ENCODE measurements at places on chromosomes 7 and 10. TPM values are rescaled to one million over a fixed set of nuclear protein-coding genes. Genes with fewer than 3 reads are reported as not detected.

DNA sequence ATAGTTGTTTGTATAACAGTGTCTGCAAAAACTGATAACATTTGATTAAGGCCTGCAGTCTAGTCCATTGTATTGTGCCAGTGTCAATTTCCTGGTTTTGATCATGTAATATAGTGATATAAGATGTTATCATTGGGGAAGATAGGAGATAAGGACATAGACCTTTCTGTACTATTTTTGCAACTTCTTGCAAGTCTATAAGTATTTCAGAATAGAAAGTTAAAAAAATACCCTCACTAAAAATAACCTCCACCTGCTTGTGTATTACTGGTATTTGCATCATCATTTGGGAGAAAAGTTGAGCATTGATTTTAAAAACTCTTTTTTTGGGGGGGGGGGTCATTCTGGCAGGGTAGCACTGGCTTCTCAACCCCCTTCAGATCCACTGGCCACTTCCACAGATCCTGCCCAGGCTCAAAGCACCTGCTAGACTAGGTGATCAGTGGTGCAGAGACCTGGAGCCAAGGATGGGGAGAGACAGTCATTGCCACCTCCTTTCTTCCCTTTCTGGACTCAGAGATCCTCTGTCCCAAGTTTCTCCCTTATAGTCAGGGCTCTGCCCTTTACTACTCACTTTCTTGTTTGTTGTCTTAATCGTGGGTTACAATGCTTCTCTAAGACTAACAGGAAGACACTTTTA lies 103.0 kb downstream of the RBM20 start:
- no peaks in the 10 kb centered on the region for H3K27me3 ChIP-seq
- H3K4me1 ChIP-seq = peaks cover 41% of the 10 kb centered on the region

The ZNF117 gene
- total RNA-seq = 3.6 TPM

The AKR1C1 gene
- total RNA-seq = 1.0 TPM

- no peak overlapping the region for H3K4me3 ChIP-seq
- H3K36me3 ChIP-seq = no peaks in the 10 kb centered on the region
- peak; percentile 79 for DNase-seq
- no peaks in the 10 kb centered on the region for H3K27me3 ChIP-seq
- H3K27ac ChIP-seq = no peak overlapping the region
- H3K4me1 ChIP-seq = peaks cover 2% of the 10 kb centered on the region
Observed at GRCh38 chr7:14457568-14458453, 444.7 kb downstream of the DGKB start.

- H3K27ac ChIP-seq = no peak overlapping the region
- H3K27me3 ChIP-seq = peaks cover 2% of the 10 kb centered on the region
- no peaks in the 10 kb centered on the region for H3K4me1 ChIP-seq
- DNase-seq = no peak
- no peak overlapping the region for H3K4me3 ChIP-seq
Observed at GRCh38 chr10:75766106-75766505, 334.7 kb downstream of the LRMDA start.

- peaks cover 35% of the 10 kb centered on the region for H3K27me3 ChIP-seq
- peaks cover 18% of the 10 kb centered on the region for H3K4me1 ChIP-seq
- peak overlapping the region; percentile 67 for H3K27ac ChIP-seq
- H3K36me3 ChIP-seq = peaks cover 4% of the 10 kb centered on the region
Observed at GRCh38 chr10:14389981-14390590, 59.4 kb upstream of the FRMD4A start.
